ENCODE measurements at places on chromosomes 4 and X.
A peak's percentile ranks its signal among the peaks of the same experiment; 100 is the strongest.

- DNase-seq = no peak
These were observed 94.5 kb downstream of the ANXA3 start for GRCh38 chr4:78645853-78646757.

- no peak for DNase-seq
These were observed 21.3 kb downstream of the PLRG1 start for GRCh38 chr4:154528869-154529268.

GRCh38 chrX:34404386-34405070, 252.6 kb downstream of the TMEM47 start:
- DNase-seq = no peak

DNA sequence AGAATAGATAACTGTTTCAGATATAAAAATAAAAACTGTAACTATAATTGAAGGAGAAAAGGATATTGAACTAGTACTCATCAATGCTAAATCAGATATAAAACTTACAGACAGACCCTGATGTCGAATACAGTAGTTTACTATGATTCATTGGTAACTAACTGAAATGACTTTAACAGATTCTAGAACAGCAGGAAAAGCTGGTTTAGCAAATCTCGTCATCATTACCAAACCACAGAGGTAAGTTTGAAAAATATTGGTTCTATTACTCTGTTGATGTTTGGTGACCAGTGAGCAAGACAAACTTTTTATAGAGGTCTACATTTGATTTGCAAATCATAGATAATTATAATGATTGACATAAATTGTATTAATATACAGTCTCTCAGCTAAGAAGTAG, 551.4 kb upstream of the ADGRL3 start:
- no peak for DNase-seq

- no peak for DNase-seq
These were observed 66.7 kb downstream of the STAG2 start for GRCh38 chrX:124028182-124028581.

DNA sequence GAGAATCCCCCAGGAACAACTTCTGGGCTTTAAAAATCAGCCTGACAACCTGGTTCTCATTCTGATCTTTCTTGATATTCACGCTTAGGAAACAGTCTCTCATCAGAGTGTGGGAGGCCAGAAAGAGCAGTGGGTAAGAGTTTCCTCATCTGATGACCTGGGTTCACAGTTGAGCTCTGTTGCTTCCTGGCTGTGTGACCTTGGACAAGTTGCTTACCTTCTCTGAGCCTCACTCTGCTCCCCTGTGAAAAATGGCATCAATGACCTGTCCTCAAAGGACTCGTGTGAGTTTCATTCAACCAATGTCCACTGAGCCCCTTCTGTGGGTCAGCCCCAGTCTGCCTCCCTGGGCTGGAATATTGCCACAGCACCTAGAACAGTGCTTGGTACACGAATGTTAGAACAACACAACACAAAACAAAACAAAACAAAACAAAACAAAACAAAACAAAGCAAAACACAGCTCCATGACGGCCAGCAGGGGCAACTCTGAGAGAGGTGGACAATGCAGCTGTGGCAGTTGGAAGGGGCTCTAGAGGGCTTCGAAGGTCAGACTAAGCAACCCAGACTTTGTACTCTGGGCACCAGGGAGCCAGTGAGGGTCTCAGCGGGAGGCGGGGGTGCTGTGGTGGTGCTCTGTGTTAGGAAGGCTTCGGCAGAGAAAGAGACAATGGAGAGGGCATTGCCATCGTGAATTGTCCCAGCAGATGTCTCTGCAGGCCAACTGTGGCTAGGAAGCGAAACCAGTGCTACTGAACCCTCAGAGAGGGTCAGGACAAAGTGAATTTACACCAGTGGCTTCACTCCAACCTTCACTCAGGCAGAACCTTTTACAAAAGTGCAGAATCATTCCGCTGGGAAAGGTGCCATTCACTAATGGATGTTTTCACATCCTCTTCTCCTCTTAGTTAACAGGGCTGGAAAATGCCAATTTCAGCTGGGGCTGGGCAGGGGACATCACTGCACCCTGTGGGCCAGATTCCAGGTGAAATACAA, 14.3 kb upstream of the C4orf50 start:
- DNase-seq = no peak

DNA sequence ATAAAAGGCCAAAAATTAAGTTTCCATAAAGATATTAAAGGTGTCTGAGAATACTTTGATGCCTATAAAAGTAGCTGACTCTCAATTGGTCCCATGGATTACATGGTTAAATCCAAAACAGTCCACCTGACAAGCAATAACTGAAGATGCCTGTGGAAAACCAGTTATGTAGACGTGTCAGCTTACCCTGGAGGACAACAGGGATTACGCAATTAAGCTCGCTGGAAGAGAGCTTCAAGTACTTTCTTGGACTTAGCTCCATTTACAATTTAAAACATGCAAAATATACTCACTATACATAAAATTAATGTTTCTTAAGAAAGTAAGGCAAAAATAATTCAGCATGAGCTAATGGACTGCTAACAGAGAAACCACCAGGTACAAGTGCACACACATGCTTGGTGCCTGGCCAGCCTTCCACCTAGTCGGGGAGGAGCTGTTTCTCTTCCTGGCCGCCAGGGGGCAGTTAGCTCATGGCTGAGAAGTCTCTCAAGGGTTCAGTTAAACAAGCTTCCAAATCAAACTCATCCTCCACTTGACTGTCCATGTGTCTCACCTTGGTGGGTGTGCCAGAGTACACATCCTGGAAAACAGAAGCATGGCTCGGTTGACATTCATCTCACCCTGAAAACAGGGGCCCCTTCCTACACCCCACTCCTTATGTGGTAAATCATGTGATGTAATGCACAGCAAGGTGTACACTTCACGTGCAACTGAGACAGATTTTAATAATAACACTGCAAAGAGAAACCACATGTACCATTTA, 9.2 kb upstream of the FAM53A start:
- peak; percentile 78 for DNase-seq

DNA sequence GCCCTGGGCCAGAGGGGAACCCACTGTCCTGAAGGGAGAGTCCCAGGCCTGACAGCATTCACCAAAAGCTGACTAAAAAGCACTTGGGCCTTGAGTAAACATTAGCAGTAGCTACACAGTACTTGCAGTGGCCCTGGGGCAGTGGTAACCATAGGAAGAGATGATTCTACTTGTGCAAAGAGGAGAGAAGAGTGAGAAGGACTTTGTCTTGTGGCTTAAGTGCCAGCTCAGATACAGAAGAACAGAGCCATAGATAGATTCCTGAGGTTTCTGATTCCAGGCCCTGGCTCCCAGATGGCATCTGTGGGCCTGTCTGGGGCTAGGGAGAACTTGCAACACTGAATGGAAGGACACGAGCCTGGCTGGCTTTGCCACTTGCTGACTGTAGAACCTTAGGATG, 100.5 kb downstream of the PTCHD1 start:
- DNase-seq = no peak

GRCh38 chr4:18388039-18388438, 366.5 kb upstream of the LCORL start:
- no peak for DNase-seq

DNA sequence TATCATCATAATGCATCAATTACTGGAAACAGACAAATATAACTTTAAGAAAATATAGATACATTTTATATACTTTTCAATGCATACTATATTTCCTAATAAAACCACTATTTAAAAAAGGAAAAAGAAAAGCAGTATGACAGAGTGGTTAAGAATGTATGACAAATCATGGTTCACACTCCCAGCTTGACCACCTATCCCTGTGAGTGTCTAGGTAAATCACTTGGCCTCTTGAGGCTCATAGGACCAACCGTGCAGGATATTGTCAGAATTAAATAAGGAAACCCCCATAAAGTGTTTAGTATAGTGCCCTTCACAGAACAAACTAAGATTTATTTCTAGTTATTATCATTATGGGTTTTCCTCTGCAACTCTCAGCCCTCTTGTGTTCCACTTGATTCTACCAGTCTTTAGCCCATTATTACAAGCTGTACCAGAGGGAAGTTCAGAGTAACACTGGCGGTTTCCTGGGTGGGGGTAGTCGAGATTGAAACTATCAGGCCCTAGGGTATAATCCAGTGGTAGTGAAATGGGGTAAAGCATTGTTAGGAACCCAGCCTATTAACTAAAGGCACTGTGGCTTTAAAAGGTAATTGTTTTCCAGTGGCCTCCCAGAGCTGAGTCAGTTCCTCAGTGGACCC, 55.5 kb upstream of the PAK3 start:
- no peak for DNase-seq

DNA sequence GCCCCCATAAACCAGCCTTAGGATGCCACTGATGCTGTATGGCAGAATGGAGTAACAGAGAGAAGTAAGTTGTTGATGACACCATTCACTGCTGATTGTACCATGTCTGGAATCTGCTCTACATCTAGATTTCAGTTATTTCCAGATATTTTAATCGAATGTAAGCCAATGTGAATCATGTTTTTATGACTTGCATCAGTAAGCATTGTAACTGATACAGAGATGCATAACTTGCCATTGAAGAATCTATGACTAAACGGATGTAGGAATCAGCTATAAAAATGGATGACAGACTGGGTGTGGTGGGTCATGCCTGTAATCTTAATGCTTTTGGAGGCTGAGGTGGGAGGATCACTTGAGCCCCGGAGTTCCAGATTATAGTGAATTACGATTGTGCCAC, 161.0 kb upstream of the GATB start:
- DNase-seq = no peak

DNA sequence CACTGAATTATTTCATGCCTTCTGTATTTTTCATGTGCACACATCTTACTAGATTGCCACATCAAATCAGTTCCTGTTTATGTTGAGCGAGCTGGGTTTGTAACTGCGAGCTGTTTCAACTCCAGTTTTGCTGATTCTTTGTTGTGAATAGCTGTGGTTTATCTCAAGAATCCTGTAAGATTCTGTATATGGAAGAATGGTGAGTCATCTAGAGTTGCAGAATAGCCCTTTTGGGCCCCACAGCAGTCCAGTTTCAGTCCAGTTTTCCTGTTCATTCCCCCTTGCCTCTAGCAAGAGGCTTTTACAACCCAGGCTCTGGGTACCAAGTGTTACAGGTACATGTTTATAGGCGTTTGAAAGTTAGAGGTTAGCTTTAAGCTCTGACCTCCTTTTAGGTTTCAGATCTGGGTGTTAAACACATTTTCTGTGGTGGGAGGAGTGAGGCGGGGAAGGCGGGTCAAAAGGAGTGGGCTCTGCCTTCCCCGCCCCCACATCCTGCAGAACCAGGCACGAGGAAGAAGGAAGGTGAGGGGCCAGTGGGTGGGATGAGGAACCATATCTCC, 32.7 kb downstream of the TBC1D14 start:
- DNase-seq = peak; percentile 33

DNA sequence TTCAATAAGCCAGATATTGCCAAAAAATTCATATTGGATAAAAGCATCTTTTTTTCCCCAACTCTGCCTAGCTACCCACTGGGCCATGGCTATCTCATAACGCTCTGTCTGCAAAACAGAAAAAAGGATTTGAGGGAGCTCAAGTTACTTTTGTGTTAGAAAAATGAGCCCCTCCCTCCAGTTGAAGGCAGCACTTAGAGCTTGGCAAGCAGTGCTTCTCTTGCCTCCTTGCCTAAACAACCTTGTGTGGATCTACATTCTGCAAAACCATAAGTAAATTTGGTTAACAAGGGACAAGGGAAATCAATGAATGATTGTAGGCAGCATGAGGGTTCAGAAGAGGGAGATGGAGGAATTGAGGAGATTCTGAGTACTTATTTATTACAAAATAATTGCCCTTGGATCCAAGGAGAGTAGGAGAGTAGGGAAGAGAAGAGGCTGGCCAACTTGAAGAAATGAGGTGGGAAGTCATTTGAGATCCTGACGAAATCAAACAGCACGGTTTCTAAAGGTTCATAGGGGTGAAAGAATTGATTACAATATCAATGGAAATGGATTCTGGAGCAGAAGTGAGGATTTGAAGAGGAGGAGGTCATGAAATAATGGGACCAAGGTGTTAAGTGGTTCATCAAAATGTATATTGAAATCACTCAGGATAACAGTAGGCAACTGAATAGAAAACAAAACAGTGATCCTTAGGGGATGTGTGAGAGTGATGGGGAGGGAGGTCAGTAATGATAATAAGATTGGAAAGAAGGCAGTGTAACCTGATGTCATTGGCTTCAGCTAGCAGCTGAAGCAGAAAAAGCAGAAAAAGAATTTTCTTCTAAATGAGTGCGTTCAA, 434.8 kb upstream of the IGFBP7 start:
- no peak for DNase-seq

- no peak for DNase-seq
These were observed 269.1 kb upstream of the SLIT2 start for GRCh38 chr4:19982556-19982955.

DNA sequence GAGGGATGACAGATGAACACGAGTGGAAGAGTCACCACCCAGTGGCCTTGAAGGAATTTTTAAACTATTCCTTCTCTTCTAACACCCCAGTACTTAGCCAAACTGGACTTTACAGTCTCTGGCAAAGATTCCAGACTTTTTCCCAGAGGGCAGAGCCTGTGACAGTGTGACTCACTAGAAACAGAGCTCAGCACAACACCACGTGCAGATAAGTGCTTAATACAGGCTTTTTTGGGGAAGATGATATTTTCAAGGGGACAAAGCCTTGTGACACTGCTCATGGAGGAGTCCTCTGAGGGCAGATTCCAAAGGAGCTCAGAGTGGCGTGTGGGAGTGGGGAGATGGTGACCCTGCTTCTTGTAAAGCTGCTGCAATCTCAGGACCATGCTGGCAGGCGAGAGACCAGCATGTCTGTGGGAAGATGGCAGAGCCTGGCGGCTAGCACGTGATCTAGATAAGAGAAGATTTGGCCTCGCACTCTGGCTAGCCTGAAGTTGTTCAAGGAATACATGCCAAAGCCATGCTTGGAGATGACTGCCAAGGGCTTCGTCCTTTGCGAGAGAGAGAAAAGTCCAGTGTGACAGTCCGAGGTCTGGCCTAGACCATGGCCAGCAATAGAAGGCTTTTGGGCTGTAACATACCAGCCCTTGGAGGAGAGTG, 2.4 kb downstream of the RAB33A start:
- DNase-seq = no peak

DNA sequence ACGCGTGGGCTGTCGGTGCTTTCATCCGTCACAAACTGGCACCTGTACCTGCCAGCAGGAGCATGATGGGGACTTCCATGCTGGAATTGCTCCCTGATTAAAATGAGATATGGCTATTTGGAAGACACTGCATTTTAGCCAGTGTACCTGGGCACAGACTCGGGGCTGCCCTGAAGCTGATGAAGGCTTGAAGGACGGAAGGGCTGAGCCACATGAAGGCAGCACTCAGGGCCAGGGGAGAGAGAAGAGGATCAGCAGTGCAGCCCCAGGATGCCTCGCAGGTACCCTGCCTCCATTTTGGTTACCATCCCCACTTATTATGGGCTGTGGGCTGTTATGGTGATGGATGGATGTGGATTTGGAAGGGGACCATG, 79.0 kb downstream of the CRMP1 start:
- DNase-seq = no peak

DNA sequence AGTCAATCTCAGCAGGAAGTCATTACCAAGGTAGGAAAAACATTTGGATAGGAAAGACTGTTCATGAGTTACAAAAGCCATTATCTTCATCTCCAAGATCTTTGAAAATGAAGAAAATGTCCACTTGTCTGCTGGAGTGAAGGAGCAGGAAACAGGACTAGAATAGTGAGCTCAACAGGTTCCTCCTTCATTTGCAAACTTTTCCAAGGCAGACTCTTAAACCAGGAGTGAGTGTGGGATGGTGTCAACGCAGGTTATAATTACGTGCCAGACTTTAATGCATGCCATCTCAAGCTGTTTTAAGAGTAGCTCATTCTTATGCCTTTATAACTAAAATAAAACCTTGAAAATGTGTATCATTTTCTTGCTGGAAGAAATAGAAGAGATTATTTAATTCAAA, 3.4 kb upstream of the REELD1 start:
- DNase-seq = no peak

- DNase-seq = no peak
These were observed 41.1 kb upstream of the NKAP start for GRCh38 chrX:119984652-119985051.

GRCh38 chr4:76546327-76546726, 111.3 kb downstream of the SHROOM3 start:
- no peak for DNase-seq
